NB4 (cell line): ENCODE measurements at places on chromosomes 16 and 17.

DNA sequence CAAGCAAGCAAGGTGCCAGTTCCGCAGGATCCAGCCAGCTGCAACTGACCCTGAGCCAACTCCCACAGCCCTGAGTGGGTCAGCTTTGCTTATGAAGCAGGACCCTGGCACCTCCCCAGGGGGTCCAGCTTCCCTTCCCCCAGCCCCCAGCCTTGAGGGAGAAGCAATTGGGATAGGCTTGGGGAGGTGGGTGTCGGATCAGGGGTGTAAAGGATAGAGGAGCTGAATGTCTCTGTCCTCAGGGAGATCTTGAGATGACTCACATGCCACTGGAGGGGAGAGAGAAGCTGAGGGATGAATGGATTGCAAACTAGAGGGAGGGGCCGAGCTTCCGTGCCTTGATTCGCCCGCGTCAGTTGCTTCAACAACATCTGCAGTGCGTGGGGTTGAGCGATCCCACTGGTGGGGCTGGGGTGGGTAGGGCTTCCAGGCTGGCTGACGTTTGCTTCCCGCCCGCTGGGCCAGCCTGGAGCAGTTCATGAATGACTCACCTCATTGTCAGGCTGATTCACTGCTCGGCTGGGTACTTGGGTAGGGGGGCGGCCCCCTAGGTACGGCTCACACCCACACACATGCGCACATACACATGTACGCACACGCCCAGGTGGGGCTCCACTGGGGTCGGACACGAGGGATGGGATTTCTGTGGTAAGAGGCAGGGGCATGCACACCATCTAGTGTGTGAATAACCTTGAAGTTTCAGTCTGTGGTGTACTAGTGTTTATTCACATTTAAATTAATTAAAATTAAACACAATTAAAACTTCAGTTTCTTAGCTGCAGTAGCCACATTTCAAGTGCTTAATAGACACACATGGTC is 3.6 kb upstream of the HROB start:
- peak; percentile 94 for DNase-seq

- no peak for DNase-seq
Measured at GRCh38 chr16:5415123-5415522, 317.5 kb upstream of the EEF2KMT start.

- DNase-seq = no peak
Measured at GRCh38 chr17:80220736-80221215, 549 bp downstream of the SLC26A11 start.

- DNase-seq = no peak
Measured at GRCh38 chr17:66725956-66726355, 109.0 kb upstream of the CACNG5 start.

GRCh38 chr17:30808785-30809286 is 15.7 kb downstream of the CRLF3 start:
- peak; percentile 93 for DNase-seq

- DNase-seq = no peak
Measured at GRCh38 chr17:62974788-62975187, 8.8 kb downstream of the TANC2 start.

- no peak for DNase-seq
Measured at GRCh38 chr17:79117905-79118487, 43.4 kb downstream of the ENGASE start.
